ENCODE measurements at places on chromosomes 2 and 18.

DNA sequence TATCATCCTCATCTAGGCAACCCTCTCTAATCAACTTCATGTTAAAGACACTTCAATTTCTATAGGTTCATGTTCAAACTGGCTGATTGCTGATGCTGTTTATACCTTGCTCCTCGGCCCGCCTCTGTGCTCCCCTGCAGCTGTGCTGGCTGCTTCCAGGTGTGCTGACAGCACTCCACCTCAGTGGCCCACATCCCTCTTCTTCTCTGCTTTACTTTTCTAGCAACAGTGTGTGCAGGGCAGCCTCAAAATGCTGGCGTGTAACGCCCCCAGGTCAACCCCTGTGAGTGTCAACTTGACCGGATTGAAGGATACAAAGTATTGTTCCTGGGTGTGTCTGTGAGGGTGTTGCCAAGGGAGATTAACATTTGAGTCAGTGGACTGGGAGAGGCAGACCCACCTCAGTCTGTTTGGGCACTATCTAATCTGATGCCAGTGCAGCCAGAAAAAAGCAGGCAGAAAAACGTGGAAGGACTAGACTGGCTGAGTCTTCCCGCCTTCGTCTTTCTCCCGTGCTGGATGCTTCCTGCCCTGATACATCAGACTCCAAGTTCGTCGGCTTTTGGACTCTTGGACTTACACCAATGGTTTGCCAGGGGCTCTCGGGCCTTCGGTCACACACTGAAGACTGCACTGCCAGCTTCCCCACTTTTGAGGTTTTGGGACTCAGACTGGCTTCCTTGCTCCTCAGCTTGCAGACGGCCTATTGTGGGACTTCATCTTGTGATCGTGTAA, 94.7 kb downstream of the COL6A3 start:
- no peak for DNase-seq

DNA sequence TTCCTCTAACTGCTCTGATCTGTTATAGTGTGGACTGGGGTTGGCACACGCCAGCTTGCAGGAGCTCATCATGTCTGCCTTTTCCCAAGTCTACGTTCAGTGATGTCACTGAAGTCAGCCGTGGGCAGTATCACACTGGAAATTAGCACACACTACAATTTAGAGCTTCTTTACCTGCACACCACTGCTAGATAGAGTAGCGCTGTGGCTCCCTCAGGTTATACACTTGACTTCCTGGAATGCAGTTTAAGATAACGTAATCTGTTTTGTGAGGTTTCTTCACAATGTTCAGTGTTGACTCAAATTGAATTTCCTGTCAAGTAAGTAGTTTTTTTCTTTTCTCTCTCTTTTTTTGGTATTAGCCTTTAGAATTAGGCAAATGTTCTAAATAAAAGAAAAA, 487.2 kb downstream of the DCDC2C start:
- DNase-seq: no peak

DNA sequence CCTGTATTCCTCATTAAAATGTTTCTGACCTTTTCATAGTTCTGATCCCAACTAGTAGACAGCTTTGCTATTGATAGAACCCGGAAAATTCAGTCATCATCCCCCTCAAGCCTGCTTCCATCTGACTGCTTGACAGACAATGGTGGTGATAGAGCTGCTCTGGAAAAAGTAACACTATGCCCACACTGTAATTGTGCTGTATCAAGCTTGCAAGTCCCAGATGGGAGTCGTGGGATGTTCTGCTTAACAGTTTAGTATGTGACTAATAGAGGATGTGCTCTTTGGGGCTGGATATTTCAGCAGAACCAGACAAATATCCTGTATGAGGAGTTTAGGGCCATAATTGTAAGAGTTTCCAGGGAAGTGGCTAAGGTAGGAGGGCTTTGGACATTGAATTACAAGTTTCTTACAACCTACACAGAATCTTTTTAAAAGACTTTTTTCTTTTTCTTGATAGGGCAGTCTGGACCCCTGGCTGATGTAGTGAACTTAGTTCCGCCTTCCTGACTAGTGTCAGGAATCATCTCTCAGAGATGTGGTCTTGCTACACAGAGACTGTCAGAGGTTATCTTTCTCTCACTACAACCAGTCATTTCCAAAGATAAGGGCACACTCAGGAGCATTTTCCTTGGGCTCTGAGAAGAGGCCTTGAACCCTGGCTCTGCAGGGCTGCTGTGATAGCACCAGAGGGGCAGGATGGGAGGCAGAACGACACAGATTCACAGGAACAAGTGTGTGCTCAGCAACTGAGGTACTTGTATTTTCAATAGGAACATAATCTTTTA, 158.0 kb upstream of the RBMS1 start:
- no peak for DNase-seq

DNA sequence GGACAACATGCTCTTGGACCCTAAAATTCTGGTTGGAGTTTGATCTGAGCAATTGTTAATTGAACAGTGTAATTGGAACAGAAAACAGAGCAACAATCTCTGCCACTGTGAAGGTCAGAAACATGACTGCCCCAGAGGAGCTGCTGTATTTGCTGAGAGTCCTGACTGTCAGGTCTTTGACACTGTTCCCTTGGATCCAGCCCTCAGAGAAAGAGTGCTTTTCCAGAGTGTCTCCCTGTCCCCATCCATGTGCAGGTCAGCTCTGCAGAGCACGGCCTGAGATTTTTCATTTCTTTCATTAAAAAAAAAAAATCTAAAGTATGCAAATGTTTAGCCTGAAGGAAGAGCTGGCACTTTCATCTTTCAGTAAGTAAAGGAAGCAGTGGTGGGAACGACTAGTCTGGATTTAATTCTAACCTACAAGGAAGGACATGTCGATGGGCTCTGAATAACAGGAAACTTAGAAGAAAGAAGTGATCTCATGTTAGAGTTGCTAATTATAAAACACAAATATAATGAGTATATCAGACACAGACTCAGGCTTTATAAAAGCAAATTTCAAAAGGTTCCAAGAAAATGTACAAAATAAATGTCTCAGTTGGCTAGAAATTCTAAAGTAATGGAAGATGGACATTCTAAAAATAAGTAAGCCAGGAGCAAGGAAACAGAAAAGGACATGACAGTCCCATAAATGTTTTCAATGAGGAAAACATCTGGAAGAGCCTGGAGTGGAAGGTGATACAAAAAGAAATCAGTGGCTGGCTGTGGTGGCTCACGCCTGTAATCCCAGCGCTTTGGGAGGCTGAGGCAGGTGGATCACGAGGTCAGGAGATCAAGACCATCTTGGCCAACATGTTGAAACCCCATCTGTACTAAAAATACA, 876.5 kb downstream of the EPHA4 start:
- DNase-seq: no peak

- no peak for DNase-seq
Measured at GRCh38 chr18:37272226-37272625, 293.4 kb downstream of the CELF4 start.

DNA sequence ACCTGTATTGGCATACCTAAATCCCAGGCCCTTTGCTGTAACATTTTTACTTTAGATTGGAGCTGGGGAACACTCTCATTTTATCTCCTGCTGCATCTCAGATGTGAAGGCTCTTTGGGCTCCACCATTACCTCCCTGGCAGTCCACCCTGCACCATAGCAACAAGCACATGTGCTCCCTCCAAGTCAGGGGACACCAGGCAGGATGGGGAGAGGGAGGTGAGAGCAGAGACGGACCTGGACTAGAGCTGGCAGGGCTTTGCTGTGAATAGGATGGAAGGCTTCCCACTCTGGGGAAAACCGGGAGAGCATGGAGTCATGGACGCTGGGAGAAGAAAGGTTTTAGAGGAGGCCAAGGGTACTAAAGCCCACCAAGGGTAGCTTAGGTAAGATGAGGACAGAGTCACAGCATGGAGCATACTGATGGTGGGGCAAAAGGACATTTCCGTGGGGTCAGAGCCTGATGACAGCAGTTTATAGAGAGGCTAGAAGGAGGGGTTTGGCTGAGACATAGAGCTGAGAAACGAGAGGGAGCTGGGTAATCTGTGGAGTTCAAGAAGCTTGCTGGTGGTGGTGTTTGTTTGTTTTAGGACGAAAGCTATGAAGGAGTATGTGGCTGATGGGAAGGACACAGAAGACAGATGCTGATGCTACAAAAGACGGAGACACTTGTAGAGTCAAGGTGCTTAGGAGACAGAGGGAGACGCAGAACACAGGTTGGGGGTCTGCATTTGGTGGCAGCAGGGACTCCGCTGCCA, 134.8 kb downstream of the COL6A3 start:
- no peak for DNase-seq

DNA sequence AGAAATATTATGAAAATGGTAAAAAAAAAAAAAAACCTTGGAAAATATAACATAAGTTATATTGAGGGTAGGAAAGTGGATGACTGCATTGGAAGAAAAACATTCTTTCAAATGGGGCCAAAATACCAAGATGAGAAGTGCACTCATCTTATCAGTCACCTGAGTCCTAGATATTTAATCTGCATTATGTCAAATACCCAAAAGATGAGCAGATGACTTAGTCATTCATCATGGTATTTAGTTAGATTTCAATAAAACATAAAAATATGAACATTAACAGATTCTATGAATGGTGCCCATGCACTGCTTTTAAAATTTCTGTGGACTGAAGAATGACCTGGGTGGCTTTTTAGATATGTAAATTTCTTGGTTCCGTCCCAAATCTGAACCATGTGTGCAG, 56.9 kb downstream of the HNMT start:
- DNase-seq: no peak

DNA sequence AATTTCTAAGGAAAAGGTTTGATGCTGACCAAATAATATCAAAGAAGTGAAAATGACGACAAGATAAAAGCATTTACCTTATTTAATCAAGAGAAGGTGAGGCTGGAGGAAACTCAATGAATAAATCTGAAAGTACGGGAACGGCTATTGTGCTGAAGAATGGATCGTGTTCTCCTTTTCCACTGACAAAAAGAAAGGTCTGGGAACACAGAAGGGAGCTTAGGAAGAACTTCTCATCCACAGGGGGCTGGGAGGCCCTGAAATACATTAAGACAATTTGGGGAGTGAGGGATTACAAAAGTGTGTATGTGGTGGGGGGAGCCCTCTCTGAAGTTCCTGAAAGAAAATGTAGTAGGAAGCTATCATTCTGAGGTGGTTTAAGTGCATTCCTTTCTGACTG, 582.3 kb downstream of the SLC4A3 start:
- no peak for DNase-seq

DNA sequence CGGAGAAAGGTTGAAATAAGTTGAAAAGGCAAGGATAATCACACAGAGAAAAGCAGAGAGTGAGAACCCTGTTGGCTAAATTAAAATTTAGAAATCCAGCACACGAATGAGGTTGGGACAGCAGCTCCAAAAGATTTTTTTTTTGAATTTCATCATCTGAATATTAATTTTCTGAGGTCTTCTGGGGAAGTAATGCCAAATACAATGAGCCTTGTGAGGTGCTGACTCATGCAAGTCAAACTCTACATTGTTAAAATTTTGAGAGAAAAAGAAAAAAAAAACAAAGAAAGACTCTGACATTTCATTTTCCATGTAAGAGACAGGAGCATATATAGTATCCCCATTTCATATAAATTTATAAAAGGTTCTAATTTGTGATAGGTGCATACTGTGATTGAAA, 614.2 kb upstream of the CDH2 start:
- no peak for DNase-seq

GRCh38 chr2:219002395-219003266, 9.4 kb upstream of the CRYBA2 start:
- peak; percentile 30 for DNase-seq

GRCh38 chr2:104572834-104573233, 281.1 kb upstream of the POU3F3 start:
- no peak for DNase-seq

- DNase-seq: no peak
Measured at GRCh38 chr18:27461957-27462356, 276.8 kb upstream of the CHST9 start.

DNA sequence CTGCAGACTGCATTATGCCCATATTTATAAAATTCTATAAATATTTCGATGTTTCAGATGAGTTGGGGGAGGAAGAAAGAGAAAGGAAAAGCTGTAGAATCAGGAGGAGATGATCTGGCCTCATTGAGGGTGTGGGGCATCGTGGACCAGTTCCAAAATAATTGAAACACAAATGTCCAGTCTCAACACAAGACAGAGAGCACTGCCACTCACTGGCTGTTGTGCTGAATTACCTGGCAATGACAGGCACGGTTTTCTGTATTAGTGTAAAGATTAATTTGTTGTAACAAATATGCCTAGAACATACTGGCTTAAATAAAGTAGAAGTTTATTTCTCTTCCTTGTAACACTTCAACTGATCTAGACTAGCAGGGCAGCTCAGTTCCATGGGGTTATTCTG, 24.1 kb downstream of the POLE4 start:
- DNase-seq: no peak

DNA sequence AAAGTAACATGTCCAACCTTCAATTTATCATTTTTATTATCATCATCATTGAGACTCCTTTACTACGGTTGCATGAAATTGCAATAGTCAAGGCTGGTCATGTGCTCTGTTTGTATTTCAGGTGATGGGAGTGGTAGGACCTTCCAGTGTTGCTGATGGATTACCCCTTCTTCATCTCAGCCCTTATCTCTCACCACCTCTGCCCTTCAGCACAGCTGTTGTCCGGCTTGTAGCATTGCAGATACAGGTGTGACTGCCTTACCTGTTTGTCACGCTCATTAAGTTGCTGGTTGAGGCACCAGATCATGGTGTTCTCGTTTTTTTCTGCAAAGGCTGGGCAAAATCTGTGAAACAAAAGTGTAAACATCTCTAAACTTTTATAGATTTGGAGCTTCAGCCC, 31.7 kb upstream of the RPE start:
- DNase-seq: no peak

DNA sequence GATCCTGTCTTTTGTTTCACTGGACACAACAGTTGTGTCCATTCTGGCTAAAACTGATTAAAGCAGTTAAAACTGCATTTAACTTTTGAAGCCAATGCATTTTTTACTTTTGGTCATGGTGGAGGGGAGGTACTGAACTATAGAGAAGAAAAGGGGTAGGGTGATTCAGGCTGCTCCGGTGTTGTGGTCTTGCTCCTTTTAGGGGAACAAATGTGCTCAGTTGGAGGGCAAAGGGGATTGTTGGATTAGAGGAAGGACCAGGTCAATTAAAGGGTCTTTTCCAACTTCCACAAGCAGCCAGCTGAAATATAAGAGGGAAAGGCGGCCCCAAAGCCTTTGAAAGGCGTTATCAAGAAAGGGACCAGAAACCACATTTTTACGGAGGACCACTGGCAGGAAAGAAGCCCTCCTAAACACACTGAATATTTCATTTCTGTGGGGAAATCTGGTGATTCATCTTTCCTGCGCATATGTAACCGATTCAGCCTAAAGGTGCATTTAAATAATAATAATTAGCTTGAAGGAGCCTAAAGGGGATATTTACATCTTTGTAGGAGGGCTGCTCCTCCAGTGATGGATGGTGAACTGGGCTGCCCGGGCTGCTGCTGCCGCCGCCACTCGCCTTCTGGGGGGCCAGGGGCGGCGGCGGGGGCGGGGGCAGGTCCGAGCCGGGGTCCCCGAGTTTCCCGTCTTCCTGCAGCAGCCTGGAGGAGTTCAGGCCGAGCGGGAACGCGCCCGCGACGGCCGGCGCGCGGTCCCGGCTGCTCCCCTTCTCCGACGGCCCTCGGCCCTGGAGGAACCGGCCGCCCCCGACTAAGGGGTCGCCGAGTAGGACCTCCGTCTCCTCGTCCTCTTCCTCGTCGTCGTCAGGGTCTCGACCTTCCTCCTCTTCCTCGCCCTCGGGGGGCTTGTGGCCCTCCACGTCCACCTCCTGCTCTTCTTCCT, 5.2 kb downstream of the SKOR2 start:
- DNase-seq: no peak

All from memory B cell (primary cell).